ENCODE measurements at places on chromosomes 3 and 15.

GRCh38 chr15:74542166-74543042, 1.4 kb downstream of the ARID3B start:
- no peak for DNase-seq

DNA sequence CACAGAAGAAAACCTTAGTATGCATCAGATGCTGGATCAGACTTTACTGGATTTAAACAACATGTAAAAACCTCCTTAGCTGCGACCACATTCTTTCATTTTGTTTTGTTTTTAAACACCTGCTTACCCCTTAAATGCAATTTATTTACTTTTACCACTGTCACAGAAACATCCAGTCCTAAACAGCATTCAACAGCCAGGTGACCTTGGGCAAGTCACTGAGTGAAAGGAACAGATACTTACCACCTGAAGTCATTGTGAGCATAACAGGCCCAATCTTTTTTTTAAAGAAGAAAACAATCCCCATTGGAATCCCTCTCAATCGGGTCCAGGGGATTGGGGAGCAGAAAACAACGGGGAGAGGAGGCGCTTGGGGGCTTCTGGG, 390 bp downstream of the STARD5 start:
- DNase-seq, result no peak

GRCh38 chr3:101253396-101253795, 67.0 kb downstream of the IMPG2 start:
- no peak for DNase-seq

- DNase-seq, result no peak
Observed at GRCh38 chr3:194265996-194266964, 84.8 kb downstream of the CPN2 start.

DNA sequence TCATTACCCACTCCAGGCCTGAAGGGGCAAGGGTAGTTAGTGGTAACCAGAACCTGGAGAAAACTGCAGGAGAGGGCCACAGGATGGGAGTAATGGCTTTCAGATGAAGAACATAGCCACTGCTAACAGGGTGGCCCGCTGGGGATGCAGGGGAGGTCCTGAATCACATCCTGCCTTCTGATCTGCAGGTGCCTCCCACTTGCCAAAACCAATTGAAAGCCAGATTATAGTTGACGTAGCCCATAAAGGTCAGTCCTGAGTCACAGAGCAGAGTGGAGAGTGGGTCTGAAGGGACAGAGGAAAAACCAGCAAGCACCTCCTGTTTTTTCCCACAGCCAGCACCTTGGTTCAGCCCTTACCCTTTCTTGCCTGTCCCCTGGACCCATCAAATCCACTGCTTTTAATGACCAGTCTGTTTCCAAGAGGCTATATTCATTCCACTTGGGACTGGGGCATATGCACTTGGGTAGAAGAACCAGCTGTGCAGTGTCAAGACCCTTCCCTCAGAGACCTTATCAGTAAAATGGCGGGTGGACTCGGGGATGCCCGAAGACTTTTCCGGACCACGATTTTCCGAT, 646 bp upstream of the SLC35G2 start:
- peak; percentile 61 for DNase-seq

GRCh38 chr15:77857419-77857818, 220.1 kb downstream of the TBC1D2B start:
- DNase-seq, result no peak

GRCh38 chr15:57149196-57149595, 227.1 kb upstream of the CGNL1 start:
- no peak for DNase-seq

- DNase-seq, result no peak
Observed at GRCh38 chr3:8416965-8417364, 84.7 kb upstream of the LMCD1 start.

DNA sequence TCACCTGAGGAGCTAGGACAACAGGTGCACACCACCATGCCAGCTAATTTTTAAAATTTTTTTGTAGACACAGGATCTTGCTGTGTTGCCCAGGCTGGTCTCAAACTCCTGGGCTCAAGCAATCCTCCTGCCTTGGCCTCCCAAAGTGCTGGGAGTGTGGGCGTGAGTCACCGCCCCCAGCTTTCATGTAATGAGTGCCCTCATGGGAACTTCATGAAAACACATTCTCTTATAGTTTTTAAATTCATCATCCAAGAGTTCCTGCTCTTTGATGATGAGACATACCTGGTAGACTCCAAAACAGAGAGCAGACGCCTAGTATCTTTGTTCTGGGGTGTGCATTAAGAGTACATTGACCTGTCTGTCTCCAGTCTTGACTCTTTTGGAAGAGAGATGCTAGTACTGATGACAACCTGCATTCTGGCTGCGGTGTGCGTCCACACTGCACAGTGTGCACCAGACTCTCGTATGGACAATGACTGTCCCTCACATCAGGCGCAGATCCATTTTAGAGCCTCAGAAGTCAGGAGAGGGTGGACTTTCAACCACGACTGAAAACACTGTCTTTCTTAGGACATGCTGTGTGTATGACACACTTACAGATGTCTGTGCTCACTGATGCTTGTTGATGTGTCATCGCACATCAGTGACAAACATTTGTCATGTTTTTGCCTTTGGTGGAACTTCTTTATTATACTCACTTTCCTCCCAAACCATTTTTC, 2.0 kb downstream of the NRROS start:
- no peak for DNase-seq

DNA sequence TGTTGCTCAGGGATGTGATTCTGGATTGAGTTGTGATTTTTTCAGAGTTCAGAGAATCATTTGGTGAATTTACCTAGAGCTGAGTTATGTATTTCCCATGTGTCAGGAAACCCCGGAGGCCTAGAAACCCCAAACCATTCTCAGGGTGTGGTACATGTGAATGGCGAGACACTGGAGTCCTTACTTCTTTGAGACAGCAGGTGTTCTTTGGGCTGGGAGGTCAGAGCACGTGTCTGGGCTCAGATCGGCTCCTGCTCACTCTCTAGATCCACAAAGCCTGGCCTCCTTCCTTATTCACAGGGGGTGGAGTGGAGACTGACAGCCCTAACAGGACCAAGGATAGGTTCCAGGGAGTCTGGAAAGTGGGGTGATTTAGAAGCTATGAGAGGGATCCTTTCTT, 145.8 kb downstream of the CHDH start:
- no peak for DNase-seq

GRCh38 chr15:71103102-71103676, 12.1 kb upstream of the THSD4 start:
- DNase-seq, result no peak

GRCh38 chr15:62902821-62903220, 139.7 kb upstream of the TPM1 start:
- no peak for DNase-seq

DNA sequence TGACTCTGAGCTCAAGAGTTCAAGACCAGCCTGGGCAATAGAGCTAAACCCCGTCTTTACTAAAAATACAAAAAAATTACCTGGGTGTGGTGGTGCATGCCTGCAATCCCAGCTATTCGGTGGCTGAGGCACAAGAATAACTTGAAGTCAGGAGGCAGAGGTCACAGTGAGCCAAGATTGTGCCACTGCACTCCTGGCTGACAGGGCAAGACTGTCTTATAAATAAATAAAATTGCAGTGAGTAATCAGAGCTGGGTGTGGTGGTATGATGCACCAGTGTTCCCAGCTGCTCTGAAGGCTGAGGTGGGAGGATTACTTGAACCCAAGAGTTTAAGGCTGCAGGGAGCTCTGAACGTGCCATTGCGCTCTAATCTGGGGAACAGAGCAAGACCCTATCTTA, 55.9 kb upstream of the GCNT3 start:
- DNase-seq, result no peak

DNA sequence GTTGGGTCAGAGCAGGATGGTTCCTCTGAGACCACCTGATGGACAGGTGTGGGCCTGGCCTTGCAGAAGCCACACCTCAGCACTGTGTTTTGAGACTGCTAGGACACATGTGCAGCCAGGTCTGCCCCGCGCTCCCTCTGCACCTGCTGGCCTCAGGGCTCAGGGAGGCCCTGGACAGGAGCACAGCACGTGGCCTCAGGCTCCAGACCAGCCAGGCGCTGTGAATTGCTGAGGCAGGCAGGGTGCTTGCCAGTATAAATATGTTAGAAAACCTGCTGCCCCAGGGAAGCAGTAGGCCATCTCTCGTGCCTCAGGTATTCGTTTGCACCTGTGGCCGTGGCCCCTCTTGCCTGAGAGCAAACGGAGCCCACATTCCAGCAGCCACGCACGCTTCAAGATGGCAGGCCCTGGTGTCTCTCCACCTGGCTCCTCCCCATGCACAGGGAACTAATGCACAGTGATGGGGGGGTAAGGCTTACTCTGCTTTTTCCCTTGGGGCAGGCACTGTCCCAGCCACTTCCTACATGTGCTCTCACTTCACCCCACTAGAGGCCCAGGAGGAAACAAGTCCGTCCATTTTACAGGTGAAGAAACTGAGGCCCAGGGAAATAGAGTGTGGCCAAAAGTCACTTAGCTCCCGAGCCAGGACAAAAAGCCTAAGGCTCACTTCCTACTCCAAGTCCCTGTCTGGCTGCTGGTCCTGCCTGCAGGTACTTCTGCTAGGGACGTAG, 20.4 kb downstream of the SEC61A1 start:
- no peak for DNase-seq

DNA sequence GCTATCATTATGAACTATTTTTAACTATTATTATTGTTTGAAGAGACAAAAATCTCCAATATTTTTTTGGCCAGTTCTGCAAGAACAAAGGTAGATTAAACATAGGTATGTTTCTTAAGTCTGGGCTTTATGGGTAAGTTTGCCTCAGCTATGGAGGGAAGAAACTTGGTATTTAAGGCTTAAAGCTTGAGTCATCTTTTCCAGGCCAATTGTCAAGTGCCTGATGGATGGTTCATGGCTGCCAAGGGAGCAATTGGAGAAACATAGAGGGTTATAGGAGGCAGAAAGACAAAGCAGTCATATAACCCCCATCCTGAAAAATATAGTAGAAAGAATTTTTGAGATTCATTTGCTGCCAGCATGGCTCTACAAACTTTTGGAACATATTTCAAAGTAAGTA, 7.2 kb upstream of the STAC start:
- no peak for DNase-seq

- no peak for DNase-seq
Observed at GRCh38 chr3:138078096-138078495, 37.3 kb downstream of the DZIP1L start.

DNA sequence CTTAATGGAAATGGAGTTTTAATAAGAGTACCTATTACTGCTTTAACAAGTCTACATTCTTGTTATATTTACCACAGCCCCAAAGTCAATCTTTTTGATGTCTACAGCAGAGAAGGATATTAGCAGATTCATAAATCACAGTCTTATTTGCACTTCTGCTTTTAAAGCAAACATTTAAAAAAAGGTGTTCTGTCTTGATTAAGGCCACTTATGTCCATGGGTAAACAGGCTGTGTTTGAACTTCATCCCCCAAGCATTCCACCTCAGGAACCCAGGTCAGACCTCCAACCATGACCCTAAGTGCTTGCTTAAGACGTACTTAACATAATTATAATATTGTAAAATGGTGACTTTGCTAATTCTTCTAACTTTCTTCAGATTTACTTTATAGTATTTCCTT, 113.4 kb downstream of the CMSS1 start:
- DNase-seq, result no peak

- no peak for DNase-seq
Observed at GRCh38 chr15:64343841-64344240, 12.1 kb downstream of the CSNK1G1 start.

GRCh38 chr3:179713643-179714090, 60.8 kb downstream of the USP13 start:
- no peak for DNase-seq

DNA sequence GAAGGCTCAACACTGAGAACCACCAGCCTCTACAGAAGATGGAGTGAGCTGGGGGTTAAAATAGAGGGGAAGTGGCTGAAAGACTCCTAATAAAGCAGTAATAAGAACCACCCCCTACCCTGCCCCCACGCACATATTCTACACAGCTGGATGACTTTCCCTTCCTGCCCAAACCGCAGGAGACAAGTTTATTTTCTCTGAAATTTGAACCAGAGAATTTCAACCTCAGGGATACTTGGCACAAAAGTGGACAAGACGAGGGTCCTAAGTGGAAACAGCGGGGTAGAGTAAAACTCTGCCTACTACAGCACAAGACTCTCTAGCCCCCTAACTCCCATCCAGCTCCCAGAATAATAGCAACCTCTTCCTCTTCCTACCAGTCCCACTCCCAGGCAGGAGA, 28.4 kb downstream of the USF3 start:
- DNase-seq, result no peak

- no peak for DNase-seq
Observed at GRCh38 chr3:155702745-155703591, 41.9 kb downstream of the PLCH1 start.

DNA sequence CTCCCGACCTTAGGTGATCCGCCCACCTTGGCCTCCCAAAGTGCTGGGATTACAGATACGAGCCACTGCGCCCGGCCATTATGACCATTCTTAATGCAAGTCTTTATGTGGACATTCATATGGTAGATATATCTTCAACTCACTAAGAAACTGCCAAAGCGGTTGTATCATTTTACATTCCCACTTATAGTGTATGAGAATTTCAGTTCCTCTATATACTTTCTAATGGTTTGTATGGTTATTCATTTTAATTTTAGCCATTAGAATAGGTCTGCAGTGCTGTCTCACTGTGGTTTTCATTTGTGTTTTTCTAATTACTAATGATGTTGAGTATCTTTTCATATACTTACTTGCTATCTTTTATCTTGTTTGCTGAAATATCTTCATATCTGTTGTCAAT, 32.5 kb downstream of the TCF12 start:
- DNase-seq, result no peak

DNA sequence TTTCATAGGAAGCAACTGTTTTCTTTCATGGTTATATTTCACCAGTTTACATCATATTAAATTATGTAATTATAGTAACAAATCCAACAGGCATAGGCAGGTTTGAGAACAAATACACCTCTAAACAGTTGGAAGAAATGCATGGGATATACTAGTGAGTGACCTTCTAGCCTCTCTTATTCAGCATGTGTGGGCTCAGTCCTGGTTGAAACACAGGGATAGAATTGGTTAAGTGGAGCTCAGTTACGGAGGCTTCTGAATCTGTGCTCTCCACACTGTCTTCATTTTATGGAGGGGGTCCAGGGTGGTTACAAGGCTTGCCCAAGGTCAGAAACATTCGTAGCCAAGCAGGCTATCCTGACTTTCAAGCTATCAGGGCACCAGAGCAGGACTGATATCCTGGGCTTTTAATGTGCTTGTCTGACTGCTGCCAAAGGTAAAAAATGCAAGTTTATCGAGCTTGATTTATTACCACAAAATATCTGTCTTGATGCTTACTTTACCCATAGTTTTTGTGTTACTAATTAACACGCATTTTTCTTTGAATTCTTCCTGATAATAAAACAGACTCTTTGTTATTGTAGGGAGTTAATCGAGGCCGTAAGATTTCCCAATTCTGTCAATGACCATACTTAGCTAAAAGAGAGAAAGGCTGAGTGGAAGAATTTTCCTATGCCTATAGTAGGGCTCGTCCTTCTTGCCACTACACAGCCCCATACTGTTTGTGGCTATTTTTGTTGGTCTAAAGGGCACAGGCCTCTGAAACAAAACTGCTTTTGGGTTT, 89.6 kb downstream of the FILIP1L start:
- DNase-seq, result no peak

- DNase-seq, result no peak
Observed at GRCh38 chr3:94246171-94246570, 183.3 kb downstream of the NSUN3 start.

GRCh38 chr15:47715856-47716445, 1.4 kb upstream of the SEMA6D start:
- DNase-seq, result no peak
